ENCODE measurements at places on chromosomes 3 and 15.
A peak's percentile ranks its signal among the peaks of the same experiment; 100 is the strongest.

GRCh38 chr3:124599779-124600693 is 130.2 kb upstream of the UMPS start:
- no peak for DNase-seq

DNA sequence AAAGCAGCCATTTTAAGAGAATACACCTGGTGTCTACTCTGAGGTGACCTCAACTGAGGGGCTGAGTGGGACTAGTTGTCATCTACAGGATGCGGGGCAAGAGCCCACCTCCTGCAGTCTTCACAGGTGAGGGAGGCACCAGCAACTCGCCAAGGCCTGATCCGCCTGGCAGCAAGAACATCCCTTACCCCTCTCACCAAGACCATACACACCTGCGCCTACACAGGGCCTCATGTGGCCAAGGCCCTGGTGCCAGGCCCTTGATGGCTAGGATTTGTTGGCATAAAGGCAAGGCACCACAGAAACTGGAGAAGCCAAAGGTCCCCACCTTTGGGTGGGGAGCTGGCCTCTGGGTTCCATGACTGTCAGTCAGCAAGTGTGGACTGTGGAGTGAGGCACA is 18.4 kb downstream of the ELP6 start:
- DNase-seq, result no peak

DNA sequence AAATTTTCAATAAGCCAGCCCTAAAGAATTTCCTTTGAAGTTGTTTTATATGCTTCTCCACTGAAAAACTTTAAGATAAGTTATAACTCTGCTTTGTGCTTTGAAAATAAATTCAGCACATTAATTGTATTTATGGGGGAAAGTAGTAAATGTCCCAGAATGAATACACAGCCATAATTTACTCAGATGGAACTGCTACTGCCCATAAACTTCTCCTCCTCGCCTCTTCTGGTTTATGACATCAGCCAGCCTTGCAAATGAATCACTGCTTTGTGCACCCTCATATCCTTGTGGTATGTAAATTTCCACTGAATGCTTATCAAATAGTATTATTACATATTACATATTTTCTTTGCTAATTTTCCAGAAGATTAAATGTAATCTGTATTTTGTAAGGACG is 302.0 kb downstream of the DIPK2A start:
- DNase-seq, result no peak

GRCh38 chr3:50238549-50239026 is 2.6 kb downstream of the GNAI2 start:
- no peak for DNase-seq

GRCh38 chr3:48470286-48470685 is 23.7 kb downstream of the ATRIP start:
- DNase-seq, result no peak

- no peak for DNase-seq
Measured at GRCh38 chr3:133894353-133895207, 1.1 kb downstream of the RAB6B start.

DNA sequence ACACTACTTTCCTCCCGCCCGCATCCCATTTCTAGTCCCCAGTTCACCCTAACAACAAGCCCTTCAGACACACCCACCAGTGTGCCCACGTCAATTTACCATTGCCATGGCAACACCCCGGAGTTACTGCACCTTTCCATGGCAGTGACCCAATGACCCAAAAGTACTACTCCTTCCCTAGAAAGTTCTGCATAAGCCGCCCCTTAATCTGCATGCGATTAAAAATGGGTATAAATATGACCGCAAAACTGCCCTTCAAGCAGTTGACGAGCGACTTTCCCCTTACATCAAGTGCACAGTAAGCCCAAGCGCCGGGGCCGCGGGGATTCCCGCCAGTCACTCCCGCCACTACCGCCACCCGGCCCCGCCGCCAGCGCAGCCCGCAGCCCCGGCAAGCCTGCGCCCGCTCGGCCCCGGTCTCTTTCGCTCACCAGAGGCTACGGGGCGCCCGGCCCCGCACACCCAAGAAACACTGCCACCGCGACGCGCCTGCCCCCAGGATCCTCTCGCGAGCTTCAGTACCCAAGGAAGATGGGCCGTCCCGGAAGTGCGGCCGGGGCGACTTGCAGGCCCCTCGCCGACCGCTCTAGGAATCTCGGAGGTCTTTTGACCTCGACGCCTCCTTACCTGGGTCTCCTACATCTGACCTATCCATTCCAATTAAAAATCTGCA is 27.2 kb upstream of the ZNF502 start:
- peak; percentile 86 for DNase-seq

DNA sequence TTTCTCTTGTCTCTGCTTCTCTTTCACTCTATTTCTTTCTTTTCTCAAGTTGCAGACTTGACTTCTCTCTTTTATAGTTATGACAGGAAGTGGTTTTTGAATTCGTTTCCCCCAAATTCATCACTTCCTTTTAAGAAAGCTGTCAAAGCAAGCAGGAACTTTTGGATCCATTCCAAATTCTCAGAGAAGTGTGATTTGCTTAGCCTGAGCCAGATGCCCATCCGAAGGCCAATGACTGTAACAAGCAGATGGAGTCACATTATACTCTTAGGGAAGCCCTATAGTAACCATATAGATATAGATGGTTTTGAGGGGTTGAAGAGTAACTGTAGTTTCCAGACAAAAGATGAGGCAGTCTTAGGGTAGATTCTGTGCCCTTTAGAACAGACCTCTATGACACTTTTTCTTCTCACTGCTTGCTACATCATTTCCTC is 592.0 kb upstream of the KCNMB2 start:
- no peak for DNase-seq

DNA sequence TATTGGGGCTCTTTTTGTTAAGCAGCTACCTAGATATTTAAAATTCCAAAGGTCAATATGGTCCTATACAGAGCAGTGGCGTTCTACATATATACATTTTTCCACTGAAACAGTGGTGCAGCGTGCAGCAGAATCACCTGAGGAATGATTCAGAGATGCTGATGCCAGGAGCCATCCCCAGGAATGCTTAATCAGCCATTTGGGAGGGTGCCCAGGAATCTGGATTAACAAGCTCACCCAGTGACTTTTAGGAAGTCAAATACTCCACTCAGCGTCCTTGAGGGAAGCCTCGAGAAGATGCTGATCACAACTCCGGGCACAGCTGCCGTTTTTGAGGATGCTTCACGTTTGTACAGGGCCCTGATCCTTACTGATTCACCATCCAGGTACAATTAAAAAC is 82.6 kb upstream of the ARHGEF3 start:
- DNase-seq, result no peak

DNA sequence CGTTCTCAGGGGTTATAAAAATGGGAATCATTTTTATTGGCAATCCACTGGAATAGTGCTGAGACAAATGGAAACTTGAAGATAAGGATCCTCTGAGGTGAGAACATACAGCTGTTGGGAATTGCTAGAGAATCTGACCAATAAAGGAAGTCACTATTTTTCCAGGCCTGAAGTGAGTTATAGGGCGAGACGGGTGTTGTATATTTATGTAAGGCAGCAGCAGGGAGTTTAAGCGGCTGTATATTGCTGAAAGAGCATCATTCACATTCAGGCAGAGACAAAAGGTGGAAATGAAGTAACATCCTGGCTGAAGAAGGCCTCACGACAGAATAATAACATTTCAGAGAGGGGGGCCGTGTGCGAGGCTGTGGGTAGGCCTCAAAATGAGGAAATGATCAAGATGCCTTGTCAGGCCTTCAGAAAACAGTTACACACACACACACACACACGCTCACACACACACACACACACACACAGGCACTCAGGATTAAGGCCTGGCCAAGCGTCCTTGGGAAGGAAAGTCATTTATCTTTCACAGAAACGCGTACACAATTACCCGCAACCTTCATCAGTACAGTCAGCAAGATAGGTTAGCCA is 964.9 kb upstream of the NR2F2 start:
- DNase-seq, result no peak

- no peak for DNase-seq
Measured at GRCh38 chr3:23811919-23812318, 6.2 kb downstream of the UBE2E1 start.

GRCh38 chr15:95327183-95327525 is 1003.3 kb upstream of the NR2F2 start:
- no peak for DNase-seq

Measured in right forelimb (tissue), 1 donor.